ENCODE measurements at places on chromosomes 2 and 18.

DNA sequence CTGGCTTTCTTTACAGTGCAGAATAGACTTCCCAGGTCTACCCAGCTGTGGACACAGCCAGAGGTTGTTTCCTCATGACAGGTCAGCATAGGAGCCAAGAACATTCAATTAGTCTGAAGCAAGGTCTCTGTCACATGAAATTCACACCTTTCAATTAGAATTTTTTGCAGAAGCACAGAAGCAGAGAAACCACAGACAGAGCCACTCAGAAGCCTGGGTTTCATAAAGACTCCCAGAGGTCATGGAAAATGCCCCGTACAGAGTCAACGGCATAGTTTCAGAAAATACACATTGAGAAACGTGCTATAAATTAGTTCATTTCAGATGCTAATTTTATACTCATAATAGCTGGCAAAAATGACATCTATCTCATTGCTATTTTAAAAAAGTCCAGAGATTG is 87.0 kb upstream of the TMEM200C start:
- DNase-seq: no peak

DNA sequence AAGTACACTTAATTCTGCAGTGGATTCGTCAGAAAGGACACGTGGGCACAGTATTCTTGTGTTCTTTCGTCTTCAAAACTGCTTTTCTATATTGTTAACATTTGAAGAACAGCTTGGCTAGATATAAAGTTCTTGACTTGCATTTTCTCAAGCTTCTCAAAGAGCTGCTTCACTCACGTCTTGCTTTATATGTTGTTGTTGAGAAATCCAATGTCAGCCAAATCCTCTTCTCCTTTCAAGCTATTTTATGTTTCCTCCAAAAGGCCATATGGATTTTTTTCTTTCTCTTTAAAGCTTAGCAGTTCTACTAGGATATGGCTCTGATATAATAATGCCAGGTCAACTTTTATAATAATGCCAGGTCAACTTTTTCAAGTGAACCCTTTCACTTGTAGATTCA is 65.5 kb upstream of the CYP1B1 start:
- no peak for DNase-seq

GRCh38 chr18:67864677-67865340 is 348.3 kb upstream of the DSEL start:
- DNase-seq: no peak

GRCh38 chr2:216375286-216375685 is 3.0 kb upstream of the MARCHF4 start:
- DNase-seq: no peak

GRCh38 chr18:80074697-80075096 is 34.4 kb upstream of the ADNP2 start:
- no peak for DNase-seq

- no peak for DNase-seq
These were observed 28.0 kb downstream of the SRSF7 start for GRCh38 chr2:38723173-38723572.

DNA sequence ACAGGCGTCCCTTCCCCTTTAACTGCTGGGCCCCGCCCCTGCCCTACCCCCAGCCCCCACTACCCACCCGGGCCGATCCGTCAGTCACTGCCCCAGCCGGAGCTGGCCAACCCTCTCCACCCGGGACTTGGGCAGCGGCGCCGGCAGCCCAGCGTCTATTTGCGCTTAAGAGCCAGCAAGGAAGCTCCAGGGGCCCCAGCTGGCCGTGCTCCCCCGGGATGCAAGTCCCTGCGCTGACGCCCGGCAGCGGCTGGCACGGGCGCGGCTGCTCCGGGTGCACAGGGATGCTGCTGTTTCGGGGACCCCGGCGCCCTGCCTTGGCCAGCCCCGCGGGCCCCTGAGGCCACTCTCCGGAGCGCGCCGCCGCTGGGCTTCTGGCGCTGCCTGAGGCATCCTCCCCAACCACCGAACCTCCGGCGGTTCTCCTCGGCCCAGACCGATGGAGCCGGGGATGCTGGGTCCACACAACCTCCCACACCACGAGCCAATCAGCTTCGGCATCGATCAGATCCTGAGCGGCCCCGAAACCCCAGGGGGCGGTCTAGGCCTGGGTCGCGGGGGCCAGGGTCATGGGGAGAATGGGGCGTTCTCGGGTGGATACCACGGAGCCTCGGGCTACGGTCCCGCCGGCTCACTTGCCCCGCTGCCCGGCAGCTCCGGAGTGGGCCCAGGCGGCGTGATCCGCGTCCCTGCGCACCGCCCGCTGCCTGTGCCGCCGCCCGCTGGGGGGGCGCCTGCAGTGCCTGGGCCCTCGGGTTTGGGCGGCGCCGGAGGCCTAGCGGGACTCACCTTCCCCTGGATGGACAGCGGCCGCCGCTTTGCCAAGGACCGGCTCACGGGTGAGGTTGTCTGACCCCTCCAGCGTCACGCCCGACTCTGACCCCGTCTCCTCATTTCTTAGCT is at the start of gene TLX2:
Gene TLX2 (plus strand): TSS at position 83 of the 903 bp plus-strand sequence. CDS start 357 bp downstream, at position 440.
- no peak for DNase-seq

DNA sequence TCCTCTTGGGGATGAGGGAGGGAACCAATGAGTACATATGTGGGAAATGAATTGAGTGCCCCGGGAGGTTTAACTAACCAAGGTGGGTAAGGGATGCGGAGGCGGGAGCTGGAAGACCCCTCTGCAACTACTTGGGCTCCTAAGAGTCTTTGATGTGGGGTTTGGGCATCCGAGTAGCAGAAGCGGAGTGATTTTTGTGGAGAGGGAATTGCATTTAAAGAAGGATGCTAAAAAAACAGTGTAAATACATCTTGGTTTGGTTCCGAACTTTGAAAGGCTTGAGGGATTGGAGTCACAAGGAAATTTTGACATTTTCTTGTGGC is 215.7 kb downstream of the MCFD2 start:
- no peak for DNase-seq

DNA sequence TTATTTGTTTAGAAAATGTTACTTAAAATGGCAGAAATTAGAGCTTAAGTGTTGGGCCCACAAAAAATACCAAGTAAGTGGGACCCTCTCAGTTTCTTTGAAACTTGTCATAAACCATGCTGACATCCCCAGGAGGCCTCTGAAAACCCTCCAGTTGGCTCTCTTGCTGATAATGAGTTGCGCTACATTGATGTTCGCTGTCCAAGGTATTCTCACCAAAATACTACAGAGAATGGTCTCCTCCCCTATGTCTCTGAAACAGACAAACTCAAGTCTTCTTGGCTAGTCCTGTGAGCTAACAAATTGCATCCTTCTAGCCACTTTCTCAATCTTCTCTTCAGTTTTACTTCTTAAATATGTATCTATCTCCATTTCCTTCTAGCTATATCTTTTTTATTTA is 669.4 kb downstream of the IRS1 start:
- DNase-seq: no peak

DNA sequence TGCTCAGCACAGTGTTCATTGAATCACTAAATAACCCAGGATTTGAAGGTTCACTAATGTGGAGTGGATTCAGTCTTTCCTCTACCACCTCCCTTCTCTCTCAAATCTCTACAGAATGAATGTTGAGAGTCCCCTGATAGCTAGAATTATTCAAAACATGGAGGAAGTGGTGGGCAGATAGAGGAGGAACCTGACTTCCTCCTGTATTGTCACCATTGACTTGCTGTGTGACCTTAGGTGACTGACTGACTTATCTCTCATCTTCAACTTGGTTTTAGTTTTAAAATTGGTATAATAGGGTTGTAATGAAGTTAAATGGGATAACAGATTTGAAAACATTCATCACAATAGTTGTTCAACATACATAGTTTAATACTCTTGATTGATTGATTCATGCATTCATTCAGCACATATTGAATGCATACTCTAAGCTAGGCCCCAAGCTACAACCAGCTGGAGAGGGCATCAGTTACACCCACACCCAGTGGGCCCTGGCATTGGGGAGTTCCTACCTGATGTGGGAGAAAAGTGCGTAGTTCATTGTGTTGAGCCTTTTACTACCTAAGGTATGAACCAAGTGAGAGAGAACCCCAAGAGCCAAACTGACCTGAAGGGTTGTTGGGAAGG is 96.0 kb downstream of the WDR7 start:
- no peak for DNase-seq
